ENCODE measurements at places on chromosomes 7 and 10.
A peak's percentile ranks its signal among the peaks of the same experiment; 100 is the strongest.

GRCh38 chr7:157544226-157544625 is 207.4 kb downstream of the DNAJB6 start:
- DNase-seq, result no peak

DNA sequence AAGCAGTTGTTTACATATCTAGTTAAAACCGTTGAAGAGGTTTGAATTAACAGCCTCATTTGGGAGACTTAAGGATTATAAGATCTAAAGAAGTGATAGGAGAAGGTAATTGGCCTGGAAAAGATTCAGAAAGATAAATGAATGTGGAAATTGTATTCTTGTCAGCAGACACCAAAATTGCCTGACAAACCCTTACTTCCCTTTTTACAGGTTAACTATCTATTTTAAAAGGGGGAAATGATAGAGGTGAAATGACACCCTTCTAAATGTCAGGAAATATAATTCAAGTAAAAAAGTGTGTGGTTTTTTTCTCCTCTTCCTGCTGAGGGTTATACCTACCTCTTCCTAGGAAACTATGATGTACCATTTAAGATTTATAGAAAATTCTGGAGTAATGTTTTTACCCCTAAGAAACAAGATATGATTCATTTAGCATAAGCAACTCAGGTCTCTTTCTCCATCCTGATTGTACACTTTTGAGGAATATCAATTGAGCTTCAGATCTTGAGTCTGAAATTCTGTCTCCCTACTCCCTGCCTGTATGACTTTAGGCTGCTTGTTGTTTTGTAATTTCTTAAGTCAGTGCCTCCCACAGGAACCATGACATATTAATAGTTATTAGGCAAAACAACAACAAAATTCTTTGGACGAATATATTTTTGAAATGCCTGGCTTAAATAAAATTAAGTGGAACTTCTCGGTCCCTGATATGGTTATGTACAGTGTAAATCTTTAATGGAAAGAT is 250.4 kb downstream of the RNLS start:
- DNase-seq, result no peak

DNA sequence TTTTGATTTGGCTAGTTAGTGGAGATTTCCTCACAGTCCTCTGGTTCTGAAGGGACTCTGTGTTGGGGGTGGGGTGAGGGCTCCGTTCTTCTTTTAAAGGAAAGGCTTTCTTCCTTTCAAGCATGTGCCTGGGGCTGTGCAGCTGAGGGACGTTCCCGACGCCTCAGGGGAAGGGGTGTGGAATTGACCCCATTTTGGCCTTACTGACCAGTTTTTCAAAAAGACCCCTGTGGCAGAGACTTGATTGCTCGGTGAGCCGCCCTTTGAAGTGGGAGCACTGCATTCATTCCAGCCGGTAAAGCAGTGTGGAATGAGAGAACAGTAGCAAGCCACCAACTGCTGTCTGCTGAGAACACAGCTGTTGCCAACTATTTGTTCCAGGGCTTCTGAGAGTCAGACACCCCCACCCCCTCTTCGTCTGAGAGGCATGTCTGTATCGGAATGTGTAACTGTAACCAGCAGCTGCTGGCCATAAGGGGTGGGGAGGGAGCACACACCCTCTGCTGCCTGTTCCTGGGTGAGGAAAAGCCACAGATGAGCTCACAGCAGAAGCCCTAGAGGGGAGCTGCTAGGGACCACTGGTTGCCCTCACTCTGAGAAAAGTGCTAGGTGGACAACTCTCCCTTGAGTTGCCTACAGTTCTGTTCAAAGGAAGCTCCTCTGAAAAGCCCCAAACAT is 33.2 kb downstream of the WBP1L start:
- peak; percentile 60 for DNase-seq

- DNase-seq, result no peak
Measured at GRCh38 chr7:132171130-132171576, 405.1 kb downstream of the PLXNA4 start.

GRCh38 chr10:118720685-118721538 is 33.9 kb downstream of the CACUL1 start:
- peak; percentile 25 for DNase-seq

DNA sequence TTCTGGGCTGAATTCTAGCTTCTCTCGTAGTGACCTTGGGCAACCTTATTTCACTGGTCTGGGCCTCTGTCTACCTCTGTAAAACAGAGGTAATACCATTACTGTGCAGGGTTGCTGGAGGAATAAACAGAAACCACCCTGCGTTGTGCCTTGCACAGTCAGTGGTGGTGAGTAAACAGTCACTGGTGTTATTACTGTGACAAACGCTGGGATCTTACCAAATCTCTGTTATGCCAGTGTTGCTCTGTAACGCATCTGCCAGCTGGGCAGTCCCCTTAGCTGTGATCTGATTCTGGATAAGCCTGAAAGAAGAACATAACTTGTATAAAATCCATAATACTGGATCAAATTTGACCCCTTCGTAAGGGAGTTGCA is 49.4 kb downstream of the NOD1 start:
- no peak for DNase-seq

- no peak for DNase-seq
Measured at GRCh38 chr7:29329686-29330085, 135.1 kb downstream of the CHN2 start.

DNA sequence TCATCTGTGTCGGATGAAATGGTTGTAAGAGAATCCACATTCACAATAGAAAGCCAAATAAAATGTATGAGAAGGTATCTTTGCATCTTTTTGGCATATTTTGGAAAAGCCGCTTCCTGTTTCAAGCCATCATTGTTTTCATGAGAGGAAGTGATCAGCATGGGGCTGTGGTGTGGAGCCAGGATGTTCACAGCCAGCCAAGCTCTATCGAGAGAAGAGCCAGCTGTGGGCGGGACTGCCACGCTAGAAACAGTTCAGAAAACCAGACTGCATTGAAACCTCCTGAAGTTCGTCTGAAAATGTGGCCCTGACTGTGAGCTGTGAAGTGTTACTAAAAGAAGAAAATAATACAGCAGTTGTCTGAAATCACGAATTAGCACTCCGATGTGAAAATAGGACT is 21.2 kb upstream of the NPS start:
- DNase-seq, result peak; percentile 34

GRCh38 chr7:2016761-2017480 is 215.8 kb downstream of the MAD1L1 start:
- DNase-seq, result no peak

- no peak for DNase-seq
Measured at GRCh38 chr7:43868181-43868580, 1.1 kb downstream of the MRPS24 start.

DNA sequence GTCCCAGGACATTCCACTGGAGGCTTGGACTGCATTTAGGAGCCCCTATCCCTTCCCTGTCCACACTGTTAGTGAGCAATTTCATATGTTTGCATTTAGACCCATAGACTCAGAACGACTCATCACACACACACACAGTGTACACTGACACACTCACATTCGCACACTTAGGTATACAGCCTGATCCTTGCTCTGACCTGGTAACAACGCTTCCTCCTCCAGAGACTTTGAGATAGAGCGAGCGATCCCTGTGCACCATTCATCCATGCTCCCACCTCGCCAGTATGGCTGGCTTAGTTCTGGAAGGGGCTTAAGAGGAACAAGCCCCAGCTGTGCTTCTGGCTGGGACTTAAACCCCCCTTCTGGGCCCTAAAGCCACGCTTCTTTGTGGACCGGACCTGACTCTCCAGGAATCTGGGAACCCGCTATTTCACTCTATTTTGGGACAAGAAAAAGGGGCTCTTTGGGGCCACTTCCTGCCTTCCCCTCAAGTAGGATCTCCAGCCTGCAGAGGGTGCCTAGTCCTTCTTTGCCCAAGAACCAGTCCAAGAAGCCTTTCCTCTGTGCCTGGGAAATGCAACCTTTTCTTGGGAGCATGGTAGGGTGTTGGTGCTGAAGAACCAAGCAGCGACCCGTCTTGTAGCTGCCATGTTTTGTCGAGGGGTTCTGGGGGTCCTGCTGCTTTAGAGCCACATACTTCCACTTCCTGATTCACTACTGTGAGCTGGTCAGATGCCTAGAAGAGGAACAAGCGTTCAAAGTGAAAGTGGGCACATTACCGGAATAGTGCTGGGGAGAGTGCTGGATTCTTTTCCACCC is 1.1 kb upstream of the HOXA13 start:
- no peak for DNase-seq

DNA sequence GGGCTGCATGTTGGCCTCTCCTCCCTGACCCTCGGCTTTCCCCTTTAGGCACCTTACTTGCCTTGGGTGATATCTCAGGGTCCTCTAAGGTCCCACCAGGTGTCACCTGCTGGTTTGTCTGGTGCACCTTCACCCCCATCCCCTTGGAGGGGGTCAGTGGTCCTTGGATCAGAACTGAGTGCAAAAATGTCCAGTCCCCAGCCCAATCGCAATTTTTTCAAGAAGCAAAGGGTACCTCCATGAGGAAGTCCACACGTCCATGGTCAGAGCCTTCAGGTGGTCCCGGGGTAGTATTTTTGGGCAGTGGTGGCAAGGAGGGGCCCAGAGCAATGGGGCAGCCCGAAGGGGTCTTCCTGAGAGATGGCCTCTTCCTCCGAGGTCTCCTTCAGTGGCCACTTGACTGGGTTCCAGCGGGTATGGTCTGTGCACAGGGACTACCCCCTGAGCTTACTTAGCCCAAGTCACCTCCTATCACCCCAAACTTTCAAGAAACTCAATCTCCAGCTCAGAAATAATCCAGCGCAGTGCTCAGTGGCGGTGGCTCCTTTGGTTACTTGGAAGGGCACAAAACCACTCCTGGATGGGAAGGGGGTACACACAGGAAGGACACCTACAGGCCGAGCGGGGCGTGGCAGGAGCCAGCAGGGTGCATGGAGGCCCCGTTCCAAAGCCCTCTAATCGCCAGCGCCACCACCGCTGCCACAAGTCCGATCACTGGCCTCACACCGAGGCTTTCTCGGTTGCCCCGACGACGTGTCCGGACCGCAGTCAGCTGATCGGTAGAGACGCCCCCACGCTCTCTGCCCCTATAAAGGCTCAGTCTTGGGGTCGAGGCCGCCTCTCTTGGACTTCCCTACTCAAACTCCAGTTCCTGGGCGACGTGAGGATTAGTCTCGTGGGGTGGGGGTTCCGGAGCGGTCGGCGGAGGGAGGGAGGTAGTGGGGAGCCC is 4.5 kb downstream of the SAP25 start:
- peak; percentile 66 for DNase-seq

- DNase-seq, result peak; percentile 84
Measured at GRCh38 chr7:82443547-82444219, at the start of gene CACNA2D1. TSS of gene CACNA2D1 (minus strand) at chr7:82443777.

- DNase-seq, result no peak
Measured at GRCh38 chr7:128103498-128104107, 72.4 kb upstream of the LRRC4 start.

GRCh38 chr7:85289279-85289678 is 102.4 kb upstream of the SEMA3D start:
- DNase-seq, result no peak

- DNase-seq, result no peak
Measured at GRCh38 chr7:142799437-142799835, 28.7 kb downstream of the PRSS2 start.

DNA sequence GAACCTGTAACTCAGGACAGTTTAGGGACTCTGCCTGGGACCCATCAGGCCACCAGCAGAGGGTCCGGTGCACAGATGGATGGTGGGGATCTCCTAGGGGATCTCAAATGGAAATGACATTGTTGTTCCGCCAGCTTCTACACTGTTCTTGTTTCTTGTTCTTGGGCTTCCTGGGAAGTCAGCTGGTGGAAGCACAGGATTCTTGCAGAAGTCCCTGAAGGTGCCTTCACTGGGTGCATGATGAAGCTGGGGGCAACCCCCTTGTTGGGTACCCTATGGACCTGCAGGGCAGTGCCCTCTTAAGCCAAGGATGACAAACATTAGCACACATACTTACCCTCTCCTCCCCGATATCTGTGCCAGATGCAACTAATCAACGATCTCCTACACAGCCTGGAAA is 18.6 kb downstream of the SFTPD start:
- DNase-seq, result no peak

GRCh38 chr7:70645279-70645678 is 486.7 kb upstream of the GALNT17 start:
- DNase-seq, result no peak

- no peak for DNase-seq
Measured at GRCh38 chr7:118109607-118110006, 74.4 kb upstream of the LSM8 start.

- no peak for DNase-seq
Measured at GRCh38 chr7:131591687-131592319, 35.4 kb upstream of the PODXL start.

DNA sequence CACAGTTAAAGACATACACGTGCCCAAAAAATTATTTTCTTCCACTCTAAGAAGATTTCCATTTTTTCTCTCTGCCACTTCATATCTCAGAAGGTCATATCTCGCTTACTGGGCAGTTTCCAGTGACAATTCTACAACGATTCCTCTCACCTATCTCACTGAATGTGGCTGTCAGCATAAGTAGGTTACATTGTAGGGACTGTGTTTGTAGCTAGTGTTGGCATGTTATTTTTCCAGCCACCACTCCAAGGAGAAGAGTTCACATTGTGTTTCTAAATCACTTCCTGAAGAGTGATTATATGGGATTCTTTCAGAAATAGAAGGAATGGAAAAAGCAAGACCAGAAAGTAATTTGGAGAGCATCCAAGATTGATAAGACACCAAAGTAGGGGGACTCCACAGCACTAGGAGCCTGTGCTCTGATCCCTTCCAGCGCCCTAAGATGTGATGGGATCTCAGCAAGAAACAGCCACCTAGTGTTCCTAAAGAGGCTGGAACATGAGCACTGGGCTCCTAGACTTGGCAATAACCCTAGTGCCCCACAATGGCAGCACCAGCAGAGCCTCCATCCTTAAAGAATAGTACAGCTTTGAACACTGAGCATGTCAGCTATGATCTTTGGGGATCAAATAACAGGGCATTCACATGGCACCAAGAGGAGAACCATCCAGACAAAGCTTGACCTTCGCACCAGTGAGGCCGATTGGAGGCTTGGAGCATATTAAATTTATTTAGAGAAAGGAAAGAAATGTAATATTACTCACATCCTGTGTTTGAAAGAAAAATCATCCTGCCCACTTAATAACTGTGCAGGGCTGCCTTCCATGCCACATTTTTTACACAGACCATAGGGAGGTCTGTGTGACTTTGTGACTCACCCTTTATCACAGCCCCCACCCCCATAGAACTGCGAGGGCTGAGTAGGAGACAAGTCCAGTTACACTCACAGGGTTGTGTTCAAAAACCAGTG is 51.8 kb downstream of the CAV1 start:
- no peak for DNase-seq

DNA sequence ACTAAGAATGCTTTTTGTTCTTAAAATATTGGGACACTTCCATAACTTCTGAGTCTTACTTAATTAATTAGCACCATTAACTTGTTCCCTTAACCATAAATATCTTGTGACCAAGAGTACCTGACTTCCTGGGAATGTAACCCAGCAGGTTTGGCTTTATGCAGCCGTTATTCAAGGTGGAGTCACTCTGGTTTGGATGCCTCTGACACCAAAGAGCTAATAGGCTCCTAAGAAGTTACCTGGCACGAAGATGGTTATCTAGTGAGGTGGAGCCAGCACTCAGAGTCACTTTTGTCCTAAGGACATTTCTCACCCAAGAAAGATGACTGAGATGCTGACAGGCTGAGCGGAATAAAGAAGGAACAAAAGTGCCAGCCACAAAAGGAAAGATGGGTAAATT is 172.3 kb downstream of the C1GALT1 start:
- DNase-seq, result no peak

- DNase-seq, result no peak
Measured at GRCh38 chr7:80533287-80533686, 21.4 kb upstream of the GNAT3 start.

All from amygdala (tissue), 56 donors.